ENCODE measurements at places on chromosomes 6 and 20.

DNA sequence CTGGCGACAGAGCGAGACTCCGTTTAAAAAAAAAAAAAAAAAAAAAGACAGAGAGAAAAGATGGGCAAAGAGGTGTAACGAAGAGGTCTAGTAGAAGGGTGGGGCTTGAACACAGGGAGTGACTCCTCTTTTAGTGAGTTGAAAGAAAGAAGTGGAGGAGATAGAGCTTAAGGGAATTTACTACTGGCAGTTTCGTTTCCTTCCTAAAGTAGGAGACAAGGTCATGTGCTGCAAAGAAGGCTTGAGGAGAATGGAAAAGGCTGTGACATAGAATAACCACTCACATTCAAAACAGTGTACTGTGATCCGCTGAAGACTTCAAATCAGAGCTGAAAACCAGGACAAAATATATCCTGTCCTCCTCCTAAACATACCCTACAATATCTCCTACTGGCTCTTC, 63.8 kb upstream of the EIF2S2 start:
- no peak for DNase-seq

- DNase-seq: peak; percentile 24
These were observed 868 bp downstream of the NCOA3 start for GRCh38 chr20:47502271-47503239.

DNA sequence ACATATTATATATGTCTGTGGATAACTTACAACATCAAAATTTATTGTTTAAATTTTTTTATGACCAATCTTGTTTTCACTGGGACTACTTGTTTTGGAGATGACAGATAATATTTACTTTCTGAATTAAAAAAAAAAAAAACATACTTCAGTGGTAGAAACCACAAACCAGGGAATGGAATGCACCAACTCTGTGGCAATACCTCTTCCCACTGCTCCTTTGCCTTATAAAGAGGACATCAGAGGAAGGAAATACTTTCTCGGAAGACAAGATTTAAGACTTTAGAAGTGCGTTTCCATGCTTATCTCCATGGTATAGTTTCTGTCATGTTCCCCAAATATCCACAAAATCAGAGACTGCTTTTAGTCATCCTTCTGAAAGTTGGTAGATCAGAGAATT, 1241.1 kb upstream of the EYS start:
- DNase-seq: no peak

DNA sequence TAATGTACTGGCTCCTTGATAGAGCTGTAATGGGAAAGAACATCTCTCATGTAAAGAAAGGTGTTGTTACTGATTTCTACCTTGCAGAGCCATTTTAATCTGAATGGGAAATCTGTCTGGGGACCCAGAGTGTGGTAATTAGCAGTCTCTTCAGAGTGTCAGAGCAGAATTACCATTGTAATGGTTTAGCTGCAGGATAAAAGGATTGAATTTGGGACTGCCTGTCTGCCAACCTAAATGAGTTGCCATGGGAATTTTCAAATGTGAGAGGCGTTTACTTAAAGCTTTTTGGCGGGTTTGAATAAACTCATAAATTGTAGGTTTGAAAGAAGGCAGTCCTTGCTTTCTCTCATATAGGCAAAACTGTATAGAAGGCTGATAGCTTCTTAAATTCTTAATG, 128.8 kb downstream of the QKI start:
- no peak for DNase-seq

DNA sequence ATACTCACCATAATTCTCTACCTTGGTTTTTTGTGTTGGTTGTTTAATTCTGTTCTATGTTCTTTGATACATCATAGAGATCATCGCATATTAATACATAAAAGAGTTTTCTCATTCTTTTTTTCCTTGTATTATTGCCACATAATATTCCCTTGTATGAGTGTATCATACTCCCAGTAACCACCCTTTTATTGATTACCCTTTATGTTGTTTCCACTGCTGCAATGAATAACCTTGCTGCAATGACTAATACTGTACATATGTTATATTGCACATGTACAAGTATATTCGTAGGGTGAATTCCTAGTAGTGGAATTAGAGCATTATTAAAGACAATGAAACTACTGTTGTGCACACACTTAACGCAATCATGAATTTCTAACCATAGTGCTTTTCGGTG, 9.1 kb upstream of the SF3B5 start:
- no peak for DNase-seq

DNA sequence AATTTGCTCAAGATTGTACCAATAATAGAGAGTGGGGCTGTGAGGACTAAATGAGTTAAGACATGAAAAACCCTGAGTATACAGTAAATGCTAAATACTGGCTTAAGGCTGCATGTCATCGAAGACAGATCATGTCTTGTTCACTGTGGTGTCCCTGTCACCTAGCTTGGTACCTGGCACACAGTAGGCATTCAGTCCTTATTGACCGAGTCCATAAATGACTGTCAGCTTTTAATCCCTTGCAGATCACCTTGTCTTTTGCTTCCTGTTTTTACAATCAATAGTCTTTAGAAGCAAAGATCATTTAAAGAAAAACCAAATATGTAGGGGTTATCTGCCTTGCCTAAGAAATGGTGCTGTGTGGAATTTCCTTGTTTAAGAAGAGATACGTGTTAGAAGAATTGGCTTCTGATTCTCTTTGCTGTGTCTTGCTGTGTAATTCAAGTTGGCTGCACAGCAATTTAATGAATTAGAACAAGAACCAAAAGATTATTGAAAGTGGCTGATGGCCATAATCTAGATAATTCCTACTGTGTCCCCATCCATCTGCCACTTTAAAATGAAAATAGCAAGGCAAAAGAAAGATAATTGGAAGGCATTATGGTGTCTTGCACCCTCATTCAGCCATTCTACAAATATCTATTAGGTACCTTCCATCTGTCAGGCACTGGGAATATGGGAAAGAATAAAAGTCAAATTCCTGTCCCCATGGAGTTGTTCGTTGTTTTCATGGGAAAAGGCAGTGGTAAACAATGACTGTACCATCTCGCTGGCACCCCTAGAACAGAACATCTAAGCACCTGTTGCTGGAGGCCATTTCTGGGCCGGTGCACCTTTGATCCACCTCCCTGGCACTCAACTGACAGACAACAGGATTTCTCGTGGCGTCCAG, 12.4 kb upstream of the MAPK13 start:
- DNase-seq: no peak
